ENCODE measurements at places on chromosomes 13 and 19.

GRCh38 chr19:34336781-34337271 is 28.2 kb upstream of the GPI start:
- peak; percentile 40 for DNase-seq

- no peak for DNase-seq
Measured at GRCh38 chr19:7565332-7565731, 29.8 kb downstream of the PNPLA6 start.

DNA sequence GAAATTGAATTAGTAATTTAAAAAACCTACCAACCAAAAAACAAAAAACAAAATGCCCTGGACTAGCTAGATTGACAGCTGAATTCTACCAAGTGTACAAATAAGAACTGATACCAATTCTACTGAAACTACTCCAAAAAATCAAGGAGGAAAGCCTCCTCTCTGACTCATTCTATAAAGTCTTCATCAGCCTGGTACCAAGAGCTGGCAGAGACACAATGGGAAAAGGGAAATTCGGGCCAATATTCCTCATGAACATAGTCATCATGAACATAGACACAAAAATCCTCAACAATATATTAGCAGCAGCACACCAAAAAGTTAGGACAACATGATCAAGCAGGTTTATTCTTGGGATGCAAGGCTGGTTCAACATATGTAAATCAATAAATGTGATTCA is 2667.7 kb upstream of the PCDH20 start:
- no peak for DNase-seq

GRCh38 chr19:5271145-5271544 is 69.5 kb downstream of the PTPRS start:
- DNase-seq, result no peak

DNA sequence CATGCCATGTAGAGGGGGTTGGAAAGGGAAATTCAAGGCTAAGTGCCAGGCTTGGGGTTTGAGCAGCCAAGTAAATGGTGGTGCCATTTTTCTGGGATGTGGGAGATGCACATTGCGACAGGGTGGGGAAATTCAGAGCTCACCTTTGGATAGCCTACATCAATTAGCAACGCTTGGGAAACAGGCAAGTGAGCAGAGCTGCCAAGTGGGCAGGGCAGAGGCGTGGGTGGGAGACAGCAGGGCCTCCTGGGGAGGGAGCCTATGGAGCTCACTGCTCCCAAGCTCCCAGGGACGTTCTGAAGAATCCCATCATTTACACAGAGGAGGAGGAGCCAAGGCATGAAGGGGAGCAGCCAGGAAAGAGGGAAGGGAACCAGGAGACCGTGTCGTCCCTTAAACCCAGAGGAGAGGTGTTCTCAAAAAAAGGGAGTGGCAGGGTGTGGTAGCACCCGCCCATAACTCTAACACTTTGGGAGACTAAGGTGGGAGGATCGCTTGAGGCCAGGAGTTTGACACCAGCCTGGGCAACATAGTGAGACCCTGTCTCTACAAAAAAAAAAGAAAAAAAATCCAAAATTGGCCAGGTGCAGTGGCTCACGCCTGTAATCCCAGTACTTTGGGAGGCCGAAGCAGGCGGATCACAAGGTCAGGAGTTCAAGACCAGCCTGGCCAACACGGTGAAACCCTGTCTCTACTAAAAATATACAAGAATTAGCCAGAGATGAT is 11.5 kb upstream of the CCNE1 start:
- no peak for DNase-seq

GRCh38 chr13:41577436-41577835 is 120.1 kb downstream of the RGCC start:
- no peak for DNase-seq

GRCh38 chr13:27455331-27455855 is 5.0 kb upstream of the MTIF3 start:
- no peak for DNase-seq

GRCh38 chr19:5624018-5624663 is 1.3 kb downstream of the SAFB start:
- DNase-seq, result no peak

GRCh38 chr19:35122687-35123551 is 7.3 kb downstream of the FXYD3 start:
- DNase-seq, result no peak

- no peak for DNase-seq
Measured at GRCh38 chr13:31227870-31228269, 28.1 kb downstream of the B3GLCT start.

GRCh38 chr13:21228738-21229137 is 52.3 kb downstream of the MRPL57 start:
- no peak for DNase-seq

- DNase-seq, result no peak
Measured at GRCh38 chr13:65926750-65927171, 1303.4 kb downstream of the PCDH9 start.

DNA sequence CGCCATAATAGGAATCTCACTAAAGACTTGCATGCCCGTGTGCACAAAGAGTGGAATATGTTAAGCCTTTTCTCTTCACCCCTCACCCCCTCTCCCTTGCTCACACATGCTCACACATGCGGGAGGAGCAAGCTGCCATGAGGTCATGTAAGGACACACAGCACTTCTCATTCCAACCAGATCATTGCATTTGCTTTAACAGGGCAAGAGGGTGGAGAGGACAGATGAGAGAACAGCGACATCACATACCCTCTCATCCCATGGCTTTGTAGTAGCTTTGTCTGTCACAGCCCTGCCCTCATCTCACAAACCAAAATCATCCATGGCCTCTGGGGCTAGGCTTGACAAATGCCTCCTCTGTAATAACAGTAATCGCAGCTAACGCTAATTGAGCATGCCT is 145.6 kb upstream of the FRY start:
- no peak for DNase-seq

Measured in CD4-positive, alpha-beta T cell treated with Interleukin-6 at 100 ng/mL for 8 hours (primary cell).